Activated CD4-positive, alpha-beta T cell treated with anti-CD3 and anti-CD28 coated beads, Interleukin-2, amount 10 ng/mL, durations not matched to agents 24 days and 14 days (primary cell): ENCODE measurements at places on chromosomes 3 and 15. TPM values are rescaled to one million over a fixed set of nuclear protein-coding genes. Genes with fewer than 3 reads are reported as not detected.

GRCh38 chr3:45366290-45366689, 22.1 kb upstream of the LARS2 start:
- DNase-seq = no peak

DNA sequence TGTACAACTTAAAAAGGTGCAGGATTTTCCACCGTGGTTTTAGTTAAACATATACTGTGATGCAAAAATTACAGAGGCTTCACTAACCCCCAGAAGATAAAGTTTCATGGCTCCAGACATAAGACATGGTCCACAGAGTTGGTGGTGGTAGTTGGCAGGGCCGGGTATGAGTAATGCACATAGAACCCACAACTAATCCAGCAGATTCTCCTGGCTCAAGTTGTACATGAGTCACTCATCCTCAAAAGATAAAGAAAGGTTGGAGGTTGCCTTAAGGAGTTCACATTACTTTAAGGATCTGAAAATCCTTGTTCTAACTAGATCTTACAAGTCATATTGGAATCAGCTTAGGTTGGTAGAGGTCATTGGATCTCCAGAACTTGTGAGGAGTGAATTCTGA, 98.3 kb upstream of the ZBTB20 start:
- no peak for DNase-seq

GRCh38 chr15:86973284-86973844, 893.7 kb downstream of the AGBL1 start:
- DNase-seq = no peak

- peak; percentile 48 for DNase-seq
Observed at GRCh38 chr15:50077651-50078050, 41.4 kb downstream of the ATP8B4 start.

GRCh38 chr3:155785662-155786295, 20.3 kb downstream of the C3orf33 start:
- DNase-seq = no peak

DNA sequence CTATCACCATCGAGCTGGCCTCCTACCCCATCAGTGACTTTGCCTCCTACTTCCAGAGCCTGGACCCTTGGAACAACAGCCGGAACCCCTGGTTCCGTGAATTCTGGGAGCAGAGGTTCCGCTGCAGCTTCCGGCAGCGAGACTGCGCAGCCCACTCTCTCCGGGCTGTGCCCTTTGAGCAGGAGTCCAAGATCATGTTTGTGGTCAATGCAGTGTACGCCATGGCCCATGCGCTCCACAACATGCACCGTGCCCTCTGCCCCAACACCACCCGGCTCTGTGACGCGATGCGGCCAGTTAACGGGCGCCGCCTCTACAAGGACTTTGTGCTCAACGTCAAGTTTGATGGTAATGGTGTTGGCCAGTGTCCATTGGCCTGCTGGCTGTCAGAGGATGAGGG, 6.1 kb downstream of the GRM2 start:
- no peak for DNase-seq

DNA sequence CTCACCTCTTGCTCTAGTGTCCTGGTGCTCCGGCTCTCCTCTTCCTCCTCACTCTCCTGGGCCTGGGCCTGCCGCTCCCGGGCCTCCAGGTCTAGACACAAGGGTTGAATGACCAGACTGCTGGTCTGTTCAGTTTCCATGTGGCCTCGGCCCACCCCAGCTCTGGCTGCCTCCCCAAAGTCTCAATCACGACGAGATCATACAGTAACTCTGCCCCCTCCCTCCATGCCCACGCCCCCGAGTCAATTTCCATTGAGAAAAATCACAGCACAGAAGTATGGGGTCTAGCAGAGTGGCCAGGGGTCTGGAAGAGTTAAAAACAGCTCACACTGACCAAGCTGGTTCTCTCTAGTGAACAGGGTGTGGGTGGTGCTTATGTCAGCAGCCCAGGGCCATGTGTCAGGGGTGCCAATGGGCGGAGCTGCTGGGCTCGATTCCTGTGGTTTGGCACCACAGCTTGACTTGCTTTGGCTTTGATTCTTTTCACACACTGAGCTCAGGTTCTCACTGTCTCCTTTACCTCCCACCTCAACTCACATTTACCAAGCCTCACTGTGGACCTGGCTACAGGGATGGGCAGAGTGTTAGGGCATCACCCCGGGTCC, 6.9 kb downstream of the C15orf62 start:
- DNase-seq = peak; percentile 66

- peak; percentile 53 for DNase-seq
Observed at GRCh38 chr15:88604381-88605188, 16.6 kb upstream of the AEN start.

- no peak for DNase-seq
Observed at GRCh38 chr3:197367081-197367780, 68.8 kb upstream of the DLG1 start.

DNA sequence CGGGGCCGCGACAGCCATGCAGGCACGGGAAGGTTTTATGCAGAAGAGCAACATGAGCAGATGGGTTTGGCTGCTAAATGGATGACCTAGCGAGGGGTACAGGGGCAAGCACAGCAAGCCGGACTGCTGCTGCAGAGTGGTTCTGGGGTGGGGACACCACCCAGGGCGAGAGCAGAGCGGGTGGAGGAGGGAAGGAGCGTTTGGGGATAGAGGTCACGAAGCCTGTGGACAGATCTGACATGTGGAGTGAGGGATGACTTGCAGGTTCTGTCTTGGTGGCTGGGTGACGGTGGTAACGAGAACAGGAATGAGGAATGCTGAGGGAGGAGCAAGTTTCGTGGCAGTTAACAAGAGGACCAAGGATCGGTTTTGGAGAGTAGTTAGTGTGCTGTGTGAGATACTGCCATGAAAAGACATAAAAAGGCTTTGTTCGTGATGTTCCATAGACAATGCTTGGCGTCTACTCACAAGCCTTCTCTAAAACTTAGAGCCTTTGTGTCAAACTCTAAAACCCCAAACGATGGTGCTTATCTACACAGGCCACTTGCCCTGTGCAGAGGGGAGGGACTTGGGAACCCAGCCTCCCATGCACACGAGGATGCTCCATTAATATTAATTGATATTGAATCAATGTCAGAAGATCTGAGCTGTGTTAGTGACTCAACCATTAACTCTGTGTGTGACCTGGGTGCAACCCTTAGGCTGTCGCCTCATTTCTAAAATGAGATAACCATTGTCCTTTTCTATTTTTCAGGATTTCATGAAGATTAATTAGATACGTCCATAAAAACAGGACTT, 132.7 kb upstream of the SLC2A2 start:
- DNase-seq = no peak

- no peak for DNase-seq
Observed at GRCh38 chr15:25886498-25887140, 23.5 kb upstream of the ATP10A start.

- DNase-seq = no peak
Observed at GRCh38 chr3:123287051-123287961, 85.6 kb downstream of the SEC22A start.

- no peak for DNase-seq
Observed at GRCh38 chr15:73979636-73980035, 12.5 kb downstream of the STOML1 start.

DNA sequence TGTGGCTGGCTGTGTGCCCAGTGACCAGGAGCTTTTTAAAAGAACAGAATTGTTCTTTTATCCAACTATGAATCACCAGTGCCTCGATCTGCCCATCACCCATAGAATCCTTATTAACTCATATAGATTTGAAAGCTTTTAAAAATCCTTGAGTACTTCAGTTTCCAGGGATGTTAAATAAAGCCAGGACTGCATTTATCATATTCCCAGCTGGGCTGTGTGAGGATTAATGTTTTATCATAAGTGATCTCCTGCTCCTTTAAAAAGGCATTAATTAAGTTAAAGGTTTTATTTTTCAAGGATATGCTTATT, 234.0 kb downstream of the MYRIP start:
- no peak for DNase-seq

DNA sequence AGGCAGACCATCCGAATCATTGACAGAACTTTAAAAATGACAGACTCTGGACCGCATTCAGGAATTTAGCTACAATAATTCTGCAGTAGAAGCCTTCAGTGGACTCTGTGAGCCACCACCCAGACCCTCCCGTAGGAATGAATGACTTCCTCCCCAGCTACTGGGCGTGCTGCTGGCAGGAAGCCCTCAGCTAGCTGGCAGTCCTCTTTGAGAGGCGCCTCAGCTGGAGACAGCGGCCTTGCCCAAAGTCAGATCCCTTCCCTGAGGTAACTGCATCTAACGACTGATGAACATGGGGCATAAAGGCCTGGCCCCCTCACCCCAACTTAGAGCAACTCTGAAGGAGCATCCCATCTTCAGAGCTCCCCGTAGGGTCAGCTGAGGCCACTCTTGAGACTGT, 25.8 kb downstream of the CRABP1 start:
- no peak for DNase-seq

DNA sequence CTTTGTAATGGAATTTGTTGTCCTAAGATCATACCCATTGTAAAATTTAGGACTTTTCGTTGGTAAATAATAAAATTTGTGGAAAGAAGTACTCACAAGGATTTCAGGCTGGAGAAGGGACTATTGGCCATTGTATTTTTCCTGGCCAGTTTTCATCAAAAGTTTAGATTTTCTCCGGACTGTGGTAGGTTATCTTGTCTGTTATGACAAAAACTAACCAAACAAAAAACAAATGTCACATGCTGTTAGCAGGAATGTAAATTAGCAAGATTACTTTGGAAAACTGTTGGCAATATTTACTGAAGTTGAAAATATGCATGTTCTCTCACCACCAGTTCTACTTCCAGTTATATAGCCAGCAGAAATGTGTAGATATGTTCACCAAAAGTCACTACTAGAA, 27.8 kb downstream of the PDE8A start:
- no peak for DNase-seq

- DNase-seq = no peak
Observed at GRCh38 chr3:99325402-99325801, 313.0 kb upstream of the COL8A1 start.

GRCh38 chr3:161025911-161026310, 79.2 kb downstream of the B3GALNT1 start:
- no peak for DNase-seq

- DNase-seq = no peak
Observed at GRCh38 chr15:60340207-60340921, 57.4 kb downstream of the ANXA2 start.

GRCh38 chr3:25648925-25649830, 15.5 kb downstream of the TOP2B start:
- DNase-seq = no peak

DNA sequence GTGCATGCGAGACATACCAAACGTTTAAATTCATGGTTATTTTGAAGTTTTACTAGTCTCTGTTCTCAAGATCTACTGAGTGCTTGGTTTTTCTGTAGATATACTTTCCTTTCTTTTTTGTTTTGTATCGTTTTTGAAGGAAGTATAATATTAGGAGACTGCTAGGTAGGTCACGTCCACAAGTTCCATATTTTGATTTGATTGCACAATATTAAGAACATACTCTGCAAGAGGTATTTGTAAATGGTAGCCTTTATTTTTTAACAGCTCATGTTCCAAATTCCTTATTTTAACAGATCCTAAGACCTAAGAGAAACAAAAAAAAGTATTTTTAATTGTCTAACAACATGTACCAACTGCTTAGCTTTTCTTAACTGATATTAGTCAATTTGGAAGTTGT, 156.7 kb downstream of the SERPINI1 start:
- DNase-seq = no peak

DNA sequence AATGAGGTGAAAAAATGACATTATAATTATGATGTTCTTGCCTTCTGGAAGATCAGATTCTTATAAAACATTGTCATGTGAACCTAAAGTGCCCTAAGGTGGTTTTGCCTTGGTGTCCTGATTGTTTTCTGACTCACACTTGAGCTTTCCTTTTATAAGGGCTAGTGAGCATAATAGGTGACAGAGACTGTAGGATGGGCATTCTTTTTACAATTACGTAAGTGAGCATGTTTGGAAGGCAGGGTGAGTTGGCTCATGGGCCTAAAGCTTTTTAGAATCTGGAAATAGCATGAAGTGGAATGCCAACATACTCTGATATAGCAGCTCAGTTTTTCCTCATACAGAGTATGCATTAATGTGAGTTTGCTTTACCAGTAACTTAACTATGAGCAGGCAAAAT, 41.2 kb downstream of the CRYBG3 start:
- no peak for DNase-seq

CRTAP gene
- total RNA-seq = 33.1 and 34.2 TPM in 2 replicates

ERC2 gene
- total RNA-seq = 0.19 TPM in 1 of 2 replicates, not detected in the other

AP2M1 gene
- total RNA-seq = 241 and 242 TPM in 2 replicates

ZMAT3 gene
- 11.8 and 13.1 TPM in 2 replicates for total RNA-seq

ESYT3 gene
- 0.17 and 0.23 TPM in 2 replicates for total RNA-seq

ZDHHC3 gene
- total RNA-seq = 42.0 and 46.2 TPM in 2 replicates

CFAP91 gene
- 0.26 TPM in 1 of 2 replicates, not detected in the other for total RNA-seq

GP9 gene
- not detected in 2 replicates for total RNA-seq

ZBTB20 gene
- 1.6 and 2.3 TPM in 2 replicates for total RNA-seq

TNFSF10 gene
- total RNA-seq = 71.5 and 77.5 TPM in 2 replicates

LPP gene
- total RNA-seq = 39.5 and 41.4 TPM in 2 replicates

CYP11A1 gene
- total RNA-seq = not detected in 2 replicates

GCNT3 gene
- not detected in 2 replicates for total RNA-seq

CLDN16 gene
- not detected in 2 replicates for total RNA-seq

PPP4R2 gene
- 105 and 107 TPM in 2 replicates for total RNA-seq

CFAP100 gene
- not detected in 2 replicates for total RNA-seq

GOLGA6L25 gene
- total RNA-seq = not detected in 2 replicates

ADGRG7 gene
- total RNA-seq = not detected in 2 replicates

TLR9 gene
- total RNA-seq = 0.17 and 0.42 TPM in 2 replicates

ZNF80 gene
- 0.19 and 0.21 TPM in 2 replicates for total RNA-seq

MITF gene
- 0.16 and 0.52 TPM in 2 replicates for total RNA-seq

TRH gene
- not detected in 2 replicates for total RNA-seq

ANKRD34C gene
- total RNA-seq = not detected in 2 replicates
